Cerebellar cortex (tissue), 1 donor: ENCODE measurements at places on chromosomes 2 and 18.

- DNase-seq: no peak
Measured at GRCh38 chr2:28488858-28489575, 6.8 kb upstream of the PLB1 start.

GRCh38 chr2:95001051-95001562, 24.4 kb upstream of the MAL start:
- no peak for DNase-seq

- DNase-seq: no peak
Measured at GRCh38 chr18:21682371-21683051, 22.1 kb downstream of the ABHD3 start.

DNA sequence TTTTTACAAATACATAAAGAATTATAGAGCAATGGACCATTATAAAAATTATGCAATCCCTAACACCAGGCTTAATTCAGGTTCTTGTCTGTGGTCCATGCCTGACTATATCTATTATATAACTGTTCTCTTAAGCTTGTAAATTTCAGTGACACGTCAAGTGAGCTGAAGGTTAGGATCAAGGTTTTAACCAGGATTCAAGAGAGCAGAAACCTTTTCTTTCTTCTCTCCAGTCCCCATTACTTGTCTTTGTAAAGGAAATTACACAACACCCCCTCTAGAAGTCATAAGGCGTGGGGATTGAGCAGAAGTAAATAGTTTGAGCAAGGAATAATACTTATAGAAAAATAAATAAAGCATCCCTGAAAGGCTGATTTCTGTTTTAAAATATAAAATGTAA, 122.0 kb downstream of the ZNF521 start:
- no peak for DNase-seq

GRCh38 chr18:22066083-22066485, 103.3 kb upstream of the GATA6 start:
- DNase-seq: no peak

DNA sequence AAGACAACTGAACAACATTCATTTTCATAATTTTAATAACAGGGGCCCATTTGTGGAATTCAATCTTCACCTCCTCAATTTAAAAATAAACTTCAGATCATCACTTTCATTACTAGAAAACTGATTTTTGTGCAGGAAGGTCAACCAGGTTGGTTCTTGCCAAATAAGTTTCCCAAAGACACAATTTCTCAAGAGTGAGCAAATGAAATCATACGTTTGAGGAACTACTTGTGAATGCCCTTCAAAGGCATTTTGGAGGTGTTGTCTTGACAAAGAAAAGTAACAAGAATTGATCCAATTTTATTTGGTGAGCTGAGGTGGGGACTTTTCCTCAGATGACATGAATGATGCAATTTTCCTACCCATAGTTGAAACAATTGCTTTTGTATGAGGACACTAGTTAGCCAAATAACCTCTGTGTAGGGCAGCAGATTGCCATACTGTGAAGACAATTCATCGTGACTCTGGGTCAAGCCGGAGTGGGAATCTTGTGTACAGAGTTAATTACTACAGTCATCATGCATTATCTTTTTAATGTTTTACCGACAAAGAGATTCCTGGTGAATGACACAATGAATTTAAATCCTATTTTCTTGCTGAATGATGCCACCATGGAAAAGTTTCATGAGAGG, 121.8 kb downstream of the TGFA start:
- no peak for DNase-seq

DNA sequence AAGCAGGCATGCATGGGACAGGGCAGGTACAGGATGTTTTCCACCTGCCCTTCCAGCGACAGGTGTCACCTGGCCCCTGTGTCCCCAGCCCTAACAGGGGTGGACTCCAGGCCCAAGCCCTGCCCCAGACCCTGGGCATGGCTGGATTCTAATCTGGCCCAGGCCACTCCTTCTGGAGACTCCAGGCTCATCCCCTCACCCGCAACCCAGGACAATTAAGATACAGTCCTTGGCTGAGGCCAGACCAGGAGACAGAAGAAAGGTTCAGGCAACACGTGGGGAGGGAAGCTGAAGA, 9.5 kb downstream of the BIN1 start:
- DNase-seq: no peak

DNA sequence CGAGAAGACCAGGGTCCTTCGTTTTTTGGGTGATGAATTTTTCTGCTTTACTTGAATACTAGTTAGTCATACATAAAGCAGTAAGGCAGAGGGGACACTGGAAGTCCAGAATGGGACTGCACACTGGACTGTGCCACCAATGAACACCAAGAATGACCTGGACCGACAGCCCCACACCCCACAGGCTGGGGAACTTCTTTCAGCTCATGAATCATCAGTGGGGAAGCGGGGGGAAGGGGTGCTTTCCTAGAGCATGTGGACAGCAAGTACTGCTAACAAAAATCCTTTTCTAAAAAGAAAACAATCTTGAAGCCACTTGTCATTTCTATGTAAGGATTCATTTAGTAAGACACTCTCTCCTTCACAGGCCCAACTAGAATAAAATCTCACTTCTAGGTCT, 86.0 kb downstream of the DTNB start:
- DNase-seq: no peak

GRCh38 chr2:4862031-4862430, 830.2 kb upstream of the SOX11 start:
- no peak for DNase-seq

DNA sequence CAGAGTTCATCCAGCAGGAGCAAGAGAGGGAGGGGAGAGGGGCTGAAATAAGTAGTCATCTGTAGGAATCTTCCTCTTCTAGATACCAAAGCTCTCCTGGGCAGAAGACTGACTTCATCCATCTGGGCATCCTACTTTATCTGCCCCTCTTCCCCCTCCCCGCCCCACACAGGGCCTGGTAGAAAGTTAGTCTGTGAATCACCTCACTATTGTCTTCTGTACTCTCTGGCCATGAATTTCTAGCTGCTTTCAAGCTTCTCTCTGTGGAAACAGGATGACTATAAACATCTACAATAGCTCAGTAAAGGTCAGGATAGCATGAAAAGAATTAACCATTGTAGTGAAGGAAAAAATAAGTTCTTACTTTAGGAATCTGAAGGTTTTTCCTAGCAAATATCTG, 47.7 kb upstream of the RNU4ATAC start:
- no peak for DNase-seq

DNA sequence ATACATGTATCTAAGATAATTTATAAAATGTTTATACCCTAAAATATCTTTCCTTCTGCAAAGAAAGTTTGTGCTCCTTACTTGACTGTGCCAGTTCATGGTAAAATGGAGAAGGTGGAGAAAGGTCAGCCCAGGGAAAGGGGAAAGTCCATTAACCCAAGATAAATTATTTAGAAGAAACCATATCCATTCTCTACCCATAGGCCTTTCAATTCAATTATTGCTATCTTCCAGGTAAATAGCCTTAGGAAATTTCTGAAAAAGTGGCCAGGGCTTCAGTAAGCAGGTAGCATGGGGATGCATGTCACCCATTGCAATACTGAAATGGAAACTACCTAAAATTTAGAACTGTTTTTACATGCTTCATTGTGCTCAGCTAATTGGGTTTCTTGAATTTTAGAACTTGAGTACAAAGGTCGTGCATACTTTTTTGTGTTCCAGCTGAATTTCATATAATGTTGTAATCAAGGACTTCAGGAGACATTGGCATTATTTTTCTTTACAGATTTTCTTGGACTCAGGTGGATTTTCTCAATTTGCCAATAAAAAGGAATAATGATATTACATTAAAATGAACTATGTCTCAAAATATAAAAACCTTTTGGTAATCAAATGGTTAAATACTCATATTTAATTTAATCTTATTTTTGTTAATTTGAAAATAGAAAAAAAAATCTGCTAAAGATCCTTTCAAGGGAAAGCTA, 124.9 kb downstream of the CSRNP3 start:
- DNase-seq: no peak

- no peak for DNase-seq
Measured at GRCh38 chr2:137947032-137947727, 17.1 kb upstream of the HNMT start.

- DNase-seq: no peak
Measured at GRCh38 chr2:120319123-120319522, 26.8 kb upstream of the INHBB start.

DNA sequence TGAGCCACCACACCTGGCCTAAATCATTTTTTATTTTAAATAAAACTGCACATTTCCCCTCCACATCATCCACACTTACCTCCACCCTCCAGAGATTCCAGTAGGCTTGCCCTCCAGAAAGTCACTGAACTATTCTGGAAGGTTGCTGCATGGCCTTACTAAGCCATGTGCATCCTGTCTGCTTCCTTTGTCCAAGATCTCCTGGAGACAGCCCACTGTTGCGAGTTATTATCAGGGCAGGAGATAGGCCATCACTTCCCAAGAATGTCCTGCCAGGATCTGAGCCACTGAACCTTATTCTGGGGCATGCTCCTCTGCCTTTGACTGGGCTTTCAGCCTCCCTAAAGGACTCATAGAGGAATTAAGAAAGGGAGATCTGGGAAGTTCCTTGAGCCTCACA, 26.8 kb downstream of the CCDC68 start:
- no peak for DNase-seq

- DNase-seq: no peak
Measured at GRCh38 chr18:45066886-45067285, 386.2 kb downstream of the SETBP1 start.

DNA sequence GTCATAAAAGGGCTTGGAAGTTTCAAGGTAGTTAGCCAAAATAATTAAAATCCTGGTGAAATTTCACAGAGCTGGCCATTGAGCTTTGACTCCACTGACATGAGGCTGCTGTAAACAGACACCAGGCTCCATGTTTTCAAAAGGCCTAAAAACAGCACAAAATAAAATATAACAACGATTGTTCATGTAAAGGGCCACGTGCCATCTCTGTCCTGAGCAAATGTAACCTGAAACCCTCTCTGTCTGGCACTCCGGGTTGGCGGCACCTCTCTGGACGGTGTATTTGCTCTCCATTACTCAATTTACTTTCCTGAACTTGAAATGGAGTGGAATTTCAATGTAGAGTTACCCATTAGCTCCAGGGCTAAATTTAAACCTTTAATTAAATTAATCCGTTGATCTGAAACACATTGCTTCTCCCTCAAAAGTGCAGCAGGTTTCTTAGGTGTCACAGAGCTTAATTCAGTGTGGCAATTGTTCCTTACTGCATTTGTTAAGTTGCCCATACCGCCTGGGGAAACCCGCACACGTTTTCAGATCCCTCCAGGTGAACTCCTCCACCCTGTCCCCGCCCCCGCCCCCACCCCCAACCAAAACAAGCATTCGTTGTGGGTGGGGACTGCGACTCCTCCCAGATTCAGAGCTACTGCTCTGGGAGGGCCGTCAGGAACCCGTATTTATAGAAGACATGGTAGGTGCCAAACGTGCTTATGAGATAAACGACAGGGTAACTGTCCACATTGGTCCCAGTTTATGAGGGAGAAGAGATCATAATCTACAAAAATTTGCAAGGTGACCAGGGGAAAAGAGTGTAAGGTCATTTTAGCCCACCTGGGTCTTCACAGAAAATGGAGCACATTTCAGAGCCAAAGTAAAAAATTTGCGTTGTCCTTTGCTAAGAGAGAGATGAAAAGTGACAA, 1.2 kb upstream of the CABLES1 start:
- peak; percentile 76 for DNase-seq
